Spinal cord (tissue), 10 donors: ENCODE measurements at places on chromosomes 2 and 18.

DNA sequence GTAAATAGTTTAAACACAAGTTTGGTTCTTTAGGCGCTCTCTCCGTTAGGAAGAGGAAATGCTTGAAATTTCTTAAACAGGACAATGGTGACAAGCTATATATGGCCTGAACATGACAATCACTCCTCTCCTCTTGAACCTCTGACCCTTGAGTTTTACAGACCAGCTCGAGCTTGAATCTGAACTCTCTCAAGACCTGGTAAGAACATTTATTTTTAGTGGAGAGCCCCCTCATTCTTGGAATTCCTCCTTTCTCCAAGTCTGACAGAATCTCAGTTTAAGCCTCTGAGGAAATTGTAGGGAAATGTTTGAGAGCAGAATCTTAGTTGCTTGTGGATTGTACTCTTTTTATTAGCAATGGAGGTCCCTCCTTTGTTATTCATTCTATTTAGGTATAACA, 1293.6 kb upstream of the ZEB2 start:
- no peak for DNase-seq

DNA sequence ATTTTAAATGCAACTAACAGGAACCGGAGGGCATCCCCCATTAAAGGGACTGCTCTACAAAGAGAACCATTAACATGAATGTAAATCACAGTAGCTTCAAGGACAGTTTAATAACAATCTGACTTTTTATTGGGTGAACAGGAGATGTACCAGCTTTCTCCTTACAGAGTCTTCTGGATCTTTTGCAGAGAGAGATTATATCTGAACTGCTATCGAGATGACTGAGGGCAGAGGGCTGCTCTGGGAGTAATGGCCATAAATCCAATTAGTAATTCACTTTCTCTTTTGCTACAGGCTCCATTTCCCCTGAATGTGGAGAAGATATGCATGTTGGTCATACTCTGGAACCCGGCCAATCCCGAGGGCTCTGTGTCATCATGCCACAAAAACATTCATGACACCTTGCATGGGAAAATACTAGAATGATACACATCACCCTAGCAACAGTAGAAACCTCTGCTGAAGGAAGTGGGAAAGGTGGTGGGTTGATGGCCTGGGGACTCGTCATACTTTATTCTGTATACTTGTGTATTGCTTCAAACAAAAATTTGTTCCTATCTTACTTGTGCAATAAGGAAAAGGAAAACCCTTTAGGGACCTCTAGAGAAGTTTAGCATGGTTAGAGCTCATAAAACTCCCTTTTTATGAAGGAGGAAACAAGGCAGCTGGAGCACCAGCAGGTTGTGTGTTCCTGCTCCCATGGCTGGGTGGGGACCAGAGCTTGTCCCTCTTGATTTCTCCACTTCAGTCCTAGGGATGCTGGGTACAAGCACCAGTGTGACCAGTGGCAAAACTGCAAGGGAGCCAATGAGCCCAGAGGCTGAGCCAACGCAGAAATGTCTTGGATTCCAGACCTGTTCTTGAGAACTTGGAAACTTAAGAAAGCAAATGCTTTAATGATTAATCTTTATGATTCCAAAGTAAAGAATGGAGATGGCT, 26.0 kb downstream of the CTAGE1 start:
- DNase-seq: no peak

GRCh38 chr18:79167526-79168190, 98.5 kb downstream of the ATP9B start:
- DNase-seq: no peak

DNA sequence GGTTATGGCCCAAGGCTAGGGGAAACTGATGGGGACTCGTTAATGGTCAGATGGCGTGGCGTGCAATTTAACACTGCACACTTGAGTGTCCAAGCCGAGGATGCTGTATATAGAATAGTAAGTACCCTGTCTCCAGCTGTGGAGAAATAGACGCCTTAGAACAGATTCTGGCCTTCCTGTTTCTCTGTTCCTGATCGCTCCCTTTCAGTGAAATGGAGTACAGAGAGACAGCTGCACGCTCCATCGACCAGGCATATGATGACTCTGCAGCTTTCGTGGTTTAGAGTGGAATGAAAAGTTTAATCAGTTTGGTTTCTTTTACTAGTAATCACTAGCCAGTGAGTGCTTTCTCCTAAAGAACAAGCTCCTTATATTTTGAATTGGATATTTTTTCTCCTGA, 213.4 kb downstream of the NEDD4L start:
- no peak for DNase-seq

DNA sequence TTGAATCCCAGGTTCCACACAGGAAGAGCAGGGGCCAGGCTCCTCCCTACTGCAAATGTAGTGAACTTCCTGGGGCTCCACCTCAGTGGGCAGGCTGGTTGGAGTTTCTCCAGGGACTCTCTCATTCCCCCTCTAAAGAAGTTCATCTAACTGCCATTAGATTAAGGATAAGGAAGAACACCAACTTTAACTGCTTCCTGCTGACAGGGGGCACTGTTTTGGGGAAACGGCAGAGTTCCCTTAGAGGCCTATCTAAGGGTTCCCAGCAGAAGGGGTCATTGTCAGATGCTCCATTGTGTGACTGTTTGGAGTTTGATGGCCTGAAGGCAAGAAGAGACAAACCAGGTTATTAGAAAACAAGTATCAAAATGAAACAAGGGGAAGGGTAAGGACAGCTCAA, 2159.7 kb upstream of the PIK3C3 start:
- DNase-seq: no peak

GRCh38 chr2:26469092-26469710, 8.7 kb downstream of the OTOF start:
- no peak for DNase-seq
